Sciatic nerve (tissue), 2 donors: ENCODE measurements at places on chromosomes 3 and 15. TPM values are rescaled to one million over a fixed set of nuclear protein-coding genes. Genes with fewer than 3 reads are reported as not detected.

Gene SLC2A2
- total RNA-seq: not detected

Gene TMC3
- total RNA-seq: 0.13 TPM

Gene NANOGP8
- 0.98 TPM for total RNA-seq

Gene ECE2
- total RNA-seq: not detected

Gene FAM174B
- 17.5 TPM for total RNA-seq

Gene UBL7
- 32.0 TPM for total RNA-seq

Gene PSMA4
- total RNA-seq: 108 TPM

Gene LRRK1
- 24.9 TPM for total RNA-seq

Gene GOLGA8S
- 1.5 TPM for total RNA-seq

Gene LTK
- total RNA-seq: 1.1 TPM
